ENCODE measurements at places on chromosomes 6 and 20.

DNA sequence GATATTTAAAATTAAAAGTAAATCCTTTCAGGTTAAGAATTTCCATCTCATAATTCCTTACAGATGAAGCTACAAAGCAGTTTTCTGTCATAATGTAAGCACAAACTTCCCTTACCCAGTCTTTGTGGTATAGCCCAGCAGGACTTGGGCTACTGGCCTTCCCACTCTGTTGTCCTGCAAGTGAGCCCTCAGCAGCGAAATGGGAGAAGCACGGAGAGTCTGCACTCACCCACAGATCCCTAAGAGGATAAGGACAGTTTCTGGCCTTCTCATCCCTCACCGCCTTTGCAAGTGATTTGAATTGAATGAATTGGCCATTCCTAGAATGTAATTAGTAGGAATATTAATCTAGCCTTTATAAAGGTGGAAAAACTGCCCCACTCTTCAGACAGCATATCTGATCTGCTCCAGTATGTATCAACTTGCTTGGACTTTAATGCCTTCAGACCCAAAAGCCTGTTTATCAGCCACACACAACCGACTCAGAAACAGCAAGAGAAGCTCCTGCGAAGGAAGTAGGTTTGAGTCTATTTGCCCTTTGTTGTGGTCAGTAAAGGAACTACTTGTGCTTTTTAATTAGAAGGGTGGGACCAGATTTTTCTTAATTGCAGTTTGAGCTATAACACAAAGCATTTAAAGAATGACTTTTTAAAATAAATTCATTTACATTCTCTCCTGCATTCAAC is 29.9 kb upstream of the PRDM1 start:
- DNase-seq = no peak

DNA sequence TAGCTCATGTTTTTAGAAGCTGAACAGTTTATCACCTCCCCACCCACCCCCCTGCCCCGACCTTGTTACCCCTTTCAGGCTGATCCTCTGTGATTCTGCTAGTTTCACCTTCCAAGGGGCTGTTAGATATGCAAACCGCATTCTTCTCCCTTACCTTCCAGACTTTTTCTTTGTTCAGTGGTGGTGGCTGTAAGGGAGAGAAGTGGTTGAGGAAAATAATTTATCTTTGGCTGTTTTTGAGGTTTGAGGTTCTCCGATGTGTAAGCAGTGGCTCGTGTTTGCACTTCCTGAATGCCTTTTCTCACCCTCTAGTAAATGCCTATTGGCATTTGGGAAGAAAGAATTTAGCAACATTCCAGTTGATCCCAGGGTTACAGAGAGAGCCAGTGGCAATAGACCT is 69.4 kb upstream of the KCNG1 start:
- no peak for DNase-seq

GRCh38 chr6:43078691-43079090 is 2.6 kb downstream of the PTK7 start:
- no peak for DNase-seq

GRCh38 chr6:158801655-158802294 is 17.4 kb downstream of the EZR start:
- no peak for DNase-seq

GRCh38 chr6:2086326-2086965 is 159.0 kb downstream of the GMDS start:
- no peak for DNase-seq

GRCh38 chr6:109766167-109766566 is 75.1 kb downstream of the FIG4 start:
- no peak for DNase-seq

Data from dorsolateral prefrontal cortex (tissue), 122 donors.